ENCODE measurements at places on chromosomes 2 and 18. TPM values are rescaled to one million over a fixed set of nuclear protein-coding genes. Genes with fewer than 3 reads are reported as not detected.

UGT1A7 gene
- total RNA-seq, result not detected

TIGD1 gene
- 7.6 TPM for total RNA-seq

GRCh38 chr2:59604123-59604522 is 949.3 kb downstream of the BCL11A start:
- H3K27ac ChIP-seq, result no peak overlapping the region
- no peaks in the 10 kb centered on the region for H3K27me3 ChIP-seq
- H3K36me3 ChIP-seq, result 0 out of 2 replicates have a peak, but pooled peaks cover 3% of the 10 kb centered on the region

GRCh38 chr2:184780944-184781343 is 182.6 kb downstream of the ZNF804A start:
- H3K27ac ChIP-seq, result no peak overlapping the region
- no peaks in the 10 kb centered on the region for H3K36me3 ChIP-seq
- peak; percentile 4 for DNase-seq
- no peaks in the 10 kb centered on the region for H3K27me3 ChIP-seq
- H3K4me3 ChIP-seq, result no peak overlapping the region
- peaks cover 12% of the 10 kb centered on the region for H3K4me1 ChIP-seq

DNA sequence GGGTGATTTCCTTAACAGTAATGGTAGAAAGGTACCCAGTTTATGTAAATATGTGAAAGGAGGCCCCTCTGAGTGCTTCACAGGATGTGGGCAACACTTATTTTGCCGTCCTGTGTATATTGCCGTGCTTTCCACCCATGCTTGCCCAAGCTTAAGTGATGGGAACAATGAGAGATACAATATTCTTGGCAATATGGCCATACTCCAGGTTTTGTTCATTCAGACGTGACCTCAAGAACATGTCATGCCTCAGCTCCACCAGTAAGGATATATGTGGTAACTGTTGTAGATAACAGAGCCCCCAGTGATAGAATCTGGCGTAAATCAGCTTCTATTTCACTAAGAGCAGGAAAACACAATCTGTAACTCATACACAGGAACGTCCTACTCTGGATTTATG is 318.7 kb downstream of the PTPRM start:
- no peaks in the 10 kb centered on the region for H3K27me3 ChIP-seq
- no peak for DNase-seq
- no peak overlapping the region for H3K4me3 ChIP-seq
- H3K36me3 ChIP-seq, result no peaks in the 10 kb centered on the region
- H3K27ac ChIP-seq, result no peak overlapping the region

- no peaks in the 10 kb centered on the region for H3K36me3 ChIP-seq
- DNase-seq, result no peak
- no peak overlapping the region for H3K27ac ChIP-seq
- peaks cover 4% of the 10 kb centered on the region for H3K4me1 ChIP-seq
Measured at GRCh38 chr2:8119782-8120505, 561.9 kb upstream of the ID2 start.

VIT gene
- total RNA-seq, result not detected

Data from GM23338 (cell line).